Activated T-helper 2 cell treated with anti-CD3 and anti-CD28 coated beads, Interferon-gamma antibody, Interleukin-2, Interleukin-4, amounts not matched to agents 10 μg/mL and 5 μg/mL and 100 μg/mL, durations not matched to agents 14 hours and 24 hours and 36 hours (primary cell): ENCODE measurements at places on chromosomes 12 and 14. TPM values are rescaled to one million over a fixed set of nuclear protein-coding genes. Genes with fewer than 3 reads are reported as not detected.
A peak's percentile ranks its signal among the peaks of the same experiment; 100 is the strongest.

DNA sequence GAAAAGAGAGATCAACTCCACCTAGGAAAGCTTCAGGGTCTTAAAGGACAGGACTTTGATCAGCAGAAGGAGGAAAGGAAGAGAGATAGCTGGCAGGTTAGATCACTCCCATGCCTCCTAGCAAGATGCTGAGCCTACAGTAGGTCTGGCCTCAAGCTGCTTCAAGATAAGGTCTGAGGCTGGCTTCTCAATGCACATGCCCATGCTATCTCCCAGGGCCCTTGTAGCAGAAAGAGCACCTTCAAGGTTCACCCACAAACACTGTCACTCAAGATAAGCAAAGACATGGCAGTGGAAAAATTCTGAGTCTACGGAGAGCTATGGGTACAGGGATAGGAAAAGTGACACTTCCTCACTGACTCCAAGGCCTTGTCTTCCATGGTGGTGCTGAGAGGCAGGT lies 14.3 kb downstream of the REM2 start:
- no peak for DNase-seq

DNA sequence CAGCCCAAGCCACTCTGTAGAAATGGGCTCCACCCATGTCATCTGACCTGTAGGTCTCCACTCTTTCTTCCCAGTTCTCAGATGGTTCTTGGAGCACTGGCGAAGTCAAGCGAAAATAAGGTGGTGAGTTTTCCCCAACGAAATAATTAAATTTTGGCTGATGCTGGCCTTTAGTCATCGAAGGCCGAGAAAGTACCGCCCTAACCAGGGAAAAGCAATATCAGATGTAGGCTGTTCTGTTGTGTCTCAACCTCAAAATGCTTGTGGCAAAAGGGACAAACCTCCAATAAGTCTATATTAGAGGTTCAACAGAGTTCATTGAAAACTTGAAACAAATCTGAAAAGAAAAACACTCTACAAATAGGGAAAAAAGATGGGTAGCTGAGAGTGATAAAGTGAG lies 48.6 kb upstream of the BCAT1 start:
- DNase-seq: no peak

DNA sequence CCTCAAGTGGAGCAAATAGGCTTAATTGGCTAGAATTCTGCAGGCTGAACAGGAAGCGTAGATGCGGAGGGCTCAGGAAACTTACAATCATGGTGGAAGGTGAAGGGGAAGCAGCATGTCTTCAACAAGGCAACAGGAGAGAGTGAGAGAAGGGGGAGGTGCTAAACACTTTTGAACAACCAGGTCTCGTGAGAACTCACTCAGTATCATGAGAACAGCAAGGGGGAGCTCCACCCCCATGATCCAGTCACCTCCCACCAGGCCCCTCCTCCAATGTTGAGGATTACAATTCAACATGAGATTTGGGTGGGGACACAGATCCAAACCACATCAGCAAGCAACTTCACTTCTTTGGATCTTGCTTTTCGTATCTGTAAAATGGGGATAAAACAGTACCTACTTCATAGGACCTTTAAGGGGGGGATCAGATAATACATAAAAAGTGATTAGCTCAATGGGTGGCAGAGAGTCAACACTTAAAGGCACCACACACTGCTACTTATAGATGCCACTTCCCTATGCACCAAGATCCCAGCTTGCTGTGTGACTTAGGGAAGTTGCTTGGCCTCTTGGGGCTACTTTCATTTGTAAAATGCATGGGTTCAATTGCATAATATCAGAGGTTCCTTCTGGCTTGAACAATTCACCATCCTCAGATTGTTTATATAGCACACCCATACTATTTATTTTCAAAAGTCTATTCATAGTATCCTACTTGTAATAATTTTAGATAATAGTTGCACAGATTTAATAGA lies 184.8 kb upstream of the RPH3A start:
- no peak for DNase-seq

DNA sequence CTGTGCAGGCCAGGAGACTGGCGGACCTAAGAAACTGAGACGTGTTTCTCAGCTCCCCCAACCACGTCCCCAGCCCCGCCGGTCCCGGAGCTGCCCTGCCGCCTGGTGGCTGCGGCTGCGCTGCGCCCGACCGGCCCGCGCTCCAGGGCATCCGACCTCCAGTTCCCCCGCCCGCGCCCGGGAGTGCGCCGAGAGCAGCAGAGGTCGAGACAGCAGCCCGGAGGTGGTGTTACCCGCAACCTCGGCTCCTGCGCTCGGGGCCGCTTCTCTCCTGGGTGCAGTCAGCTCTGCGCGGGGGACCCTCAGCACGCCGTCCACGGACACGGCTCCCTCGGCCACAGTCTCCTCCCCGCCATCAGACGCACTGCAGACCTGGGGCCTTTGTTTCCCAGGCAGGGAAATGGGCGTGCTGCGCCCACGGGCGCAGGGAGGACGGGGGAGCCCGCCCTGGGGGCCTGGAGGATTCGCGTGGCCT lies 21.6 kb upstream of the GPR132 start:
- peak; percentile 76 for DNase-seq

DNA sequence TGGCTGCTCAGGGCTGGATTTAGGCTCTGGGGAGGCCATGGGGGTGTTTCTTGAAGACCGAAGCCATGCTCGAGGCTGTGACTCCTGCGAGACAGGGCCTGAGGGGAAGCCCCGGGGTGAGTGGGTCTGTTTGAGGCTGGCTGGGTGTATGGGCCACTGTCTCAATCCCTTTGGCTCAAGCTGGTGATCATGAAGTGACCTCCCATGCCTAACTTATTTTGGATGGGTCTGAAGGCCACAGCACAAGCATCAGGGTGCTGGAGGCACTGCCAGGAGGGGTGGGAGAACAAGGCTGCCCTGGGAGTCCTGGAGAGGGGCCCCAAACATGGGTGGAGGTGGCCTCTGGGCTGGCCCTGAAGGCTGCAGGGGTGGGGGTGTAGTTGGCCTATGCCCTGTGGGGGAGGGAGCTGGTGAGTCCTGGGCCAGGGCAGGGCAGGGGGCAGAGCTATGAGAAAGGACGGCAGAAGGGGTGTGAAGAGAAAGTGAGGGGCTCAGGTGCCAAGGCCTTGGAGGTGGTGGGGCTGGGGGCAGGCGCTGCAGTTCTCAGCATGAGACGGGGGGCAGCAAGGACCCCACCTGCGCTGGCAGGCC lies 100.9 kb downstream of the KIF26A start:
- DNase-seq: no peak

DNA sequence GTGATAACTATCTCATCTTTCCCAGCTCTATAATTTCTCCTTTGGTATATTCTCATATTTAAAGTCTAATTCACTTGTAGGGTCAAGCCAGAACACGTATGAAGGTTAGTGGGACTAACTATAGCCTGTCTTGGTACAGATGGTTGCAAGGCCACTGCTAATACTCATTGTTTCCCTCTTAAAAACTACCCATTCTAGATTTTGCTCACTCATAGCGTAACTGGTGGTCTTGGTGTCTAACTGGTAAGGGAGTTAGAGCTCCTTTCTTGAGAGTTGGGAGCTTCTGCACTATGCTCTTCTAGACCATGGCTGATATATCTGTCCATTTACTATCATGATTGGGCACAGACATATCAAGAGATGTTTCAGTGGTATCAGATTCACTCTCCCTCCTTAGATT lies 8.8 kb downstream of the MGP start:
- DNase-seq: no peak

DNA sequence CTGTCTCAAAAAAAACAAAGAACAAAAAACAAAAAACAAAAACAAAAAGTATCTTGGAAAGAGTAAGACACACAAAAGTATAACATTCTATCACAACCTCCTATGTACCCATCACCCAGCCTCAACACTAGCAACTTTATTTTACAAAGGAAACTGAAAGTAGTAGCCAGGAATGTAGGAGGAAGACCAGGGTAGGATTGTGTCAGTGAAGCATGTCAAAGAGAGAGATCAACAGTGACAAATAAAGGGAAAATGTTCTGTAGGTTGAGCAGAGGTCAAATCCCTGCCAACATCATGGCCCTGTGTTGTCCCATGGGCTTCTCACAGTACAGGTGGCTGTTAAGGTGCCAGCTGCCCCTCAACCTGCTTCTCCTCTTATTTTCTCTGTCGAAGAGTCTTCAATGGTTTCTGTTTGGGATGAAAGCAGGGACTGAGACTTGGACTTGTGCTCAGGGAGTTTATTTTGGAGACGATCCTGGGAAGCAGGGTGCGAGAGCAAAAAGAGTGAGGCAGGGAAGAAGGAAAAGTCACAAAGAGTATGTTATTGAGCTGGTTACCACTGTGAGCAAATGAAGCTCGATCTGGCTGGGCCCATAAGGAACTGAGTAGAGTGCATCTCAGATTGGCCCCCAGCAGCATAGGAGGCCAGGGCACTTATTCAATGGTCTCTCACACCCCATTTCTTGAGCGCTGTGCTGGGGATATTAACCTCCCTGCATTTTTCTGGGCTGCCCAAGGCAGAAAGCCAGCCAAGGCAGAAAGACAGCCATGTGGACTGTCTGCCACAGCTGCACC lies 29.4 kb upstream of the CTDSP2 start:
- DNase-seq: no peak

GRCh38 chr12:96212456-96213375 lies 18.5 kb downstream of the ELK3 start:
- DNase-seq: no peak

GRCh38 chr12:84738481-84738972 lies 174.1 kb downstream of the SLC6A15 start:
- no peak for DNase-seq

DNA sequence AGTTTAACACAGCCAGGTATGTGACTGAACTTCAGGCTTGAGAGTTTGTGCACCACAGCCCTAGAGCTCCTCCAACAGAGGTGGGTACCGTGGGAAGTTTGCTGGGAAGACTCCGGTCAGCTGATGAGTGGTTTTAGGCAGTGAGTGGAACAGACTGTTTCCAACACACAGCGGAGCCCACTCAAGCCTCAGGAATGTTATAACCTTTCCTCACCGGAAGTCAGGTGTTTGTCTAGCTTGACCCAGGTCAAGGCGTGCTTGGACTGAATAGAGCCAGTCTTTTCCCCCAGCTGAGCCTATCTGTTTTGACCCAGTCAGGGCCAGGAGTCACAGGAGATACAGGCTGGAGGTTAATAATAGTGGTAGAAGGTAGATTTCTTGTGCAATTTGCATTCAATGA lies 138.4 kb upstream of the PARP11 start:
- no peak for DNase-seq

GRCh38 chr14:100571837-100572236 lies 15.4 kb downstream of the BEGAIN start:
- no peak for DNase-seq

DNA sequence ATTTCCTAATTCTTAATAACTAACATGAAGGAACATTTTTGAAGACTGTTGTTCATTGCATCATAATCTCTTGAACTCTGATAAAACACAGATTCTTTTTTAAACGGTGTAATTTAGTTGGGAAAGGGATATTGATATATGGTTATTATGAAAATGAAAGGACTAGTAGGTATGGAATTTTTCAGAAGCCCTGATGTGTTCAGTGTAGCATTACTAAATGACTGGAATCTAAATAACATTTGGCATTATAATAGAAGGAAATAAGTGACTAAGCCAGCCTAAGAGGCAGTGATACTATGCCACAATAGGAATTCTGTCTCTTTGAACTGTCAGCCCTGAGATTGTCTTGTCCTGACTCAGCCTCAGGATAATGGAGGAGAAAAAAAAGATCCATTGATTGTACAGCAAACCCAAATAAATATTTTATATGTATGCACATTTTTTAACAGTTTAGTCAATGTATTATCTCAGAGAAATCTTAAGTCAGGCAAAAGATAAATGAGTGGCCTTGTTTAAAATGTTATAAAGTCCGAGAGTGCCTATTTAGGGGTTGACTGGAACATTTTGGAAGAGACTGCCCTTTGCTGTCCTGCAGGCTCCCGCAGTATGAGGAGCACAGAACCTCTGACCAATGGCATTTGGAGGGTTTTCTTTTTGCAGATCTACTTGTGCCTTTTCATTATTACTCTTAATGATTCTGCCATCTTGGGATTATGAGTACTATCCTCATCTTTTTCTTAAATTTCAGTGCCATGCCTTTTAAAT lies 271.2 kb downstream of the EGLN3 start:
- no peak for DNase-seq

DNA sequence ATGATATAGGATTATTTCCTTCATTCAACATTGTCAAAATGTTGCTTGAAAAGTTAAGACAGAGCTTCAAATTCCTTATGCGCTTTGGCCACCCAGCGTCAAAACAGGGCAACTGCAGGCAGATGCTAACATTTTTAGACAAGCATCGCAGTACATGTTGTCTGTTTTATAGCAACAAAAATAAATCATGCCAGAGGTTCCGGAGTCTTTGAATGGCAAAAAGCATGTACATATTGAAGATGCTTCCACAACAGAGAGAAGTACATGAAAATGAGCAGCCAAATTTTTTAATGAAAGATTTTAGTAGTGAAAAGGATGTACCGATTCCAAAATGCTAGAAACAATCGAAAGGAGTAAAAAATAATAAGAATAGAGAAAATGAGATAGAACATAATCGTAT lies 49.8 kb upstream of the USP15 start:
- DNase-seq: no peak

GRCh38 chr14:90450667-90451066 lies 53.8 kb downstream of the CALM1 start:
- DNase-seq: no peak

DNA sequence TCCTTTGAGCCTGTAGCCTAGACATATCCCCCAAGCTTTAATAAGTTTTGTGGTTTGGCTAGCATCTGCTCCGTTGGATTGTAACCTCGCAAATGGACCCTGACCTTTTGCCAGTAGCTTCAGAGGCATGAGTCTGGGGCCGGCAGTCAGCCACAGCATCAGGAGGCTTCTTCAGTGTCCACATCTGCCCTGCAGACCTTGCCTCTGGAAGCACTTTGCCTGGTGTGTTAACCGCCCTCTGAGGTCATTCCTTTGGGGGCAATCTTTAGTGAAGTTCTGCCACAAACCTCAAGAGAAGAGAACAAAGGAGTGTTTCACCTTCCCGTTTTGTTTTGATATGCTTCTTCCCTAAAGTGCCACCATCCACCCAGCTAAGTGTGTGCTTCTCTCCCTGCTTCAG lies 71.4 kb downstream of the GNS start:
- DNase-seq: no peak

DNA sequence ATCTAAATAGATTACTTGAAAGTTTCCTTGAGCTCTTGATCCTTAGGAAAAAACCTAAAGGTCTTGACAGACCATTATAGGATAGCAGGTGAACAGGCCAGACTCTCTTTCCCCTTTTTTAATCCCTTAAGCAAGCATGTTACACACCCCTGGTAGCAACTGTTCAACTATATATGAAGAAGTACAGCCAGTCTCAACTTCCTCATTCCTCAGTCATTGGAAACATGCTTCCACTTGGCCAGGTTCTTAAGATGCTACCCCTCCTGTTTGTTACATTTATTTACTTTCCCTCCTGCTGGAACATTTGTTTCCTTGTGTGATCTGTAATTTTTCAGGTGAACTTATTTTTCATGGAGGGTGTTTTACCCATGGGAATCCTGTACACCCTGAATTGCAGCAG lies 124.1 kb downstream of the ARMH4 start:
- no peak for DNase-seq

GRCh38 chr14:67357186-67357968 lies 2.2 kb downstream of the ATP6V1D start:
- DNase-seq: no peak

The P2RX7 gene
- total RNA-seq: 6.5 and 6.6 TPM in 2 replicates

The MSI1 gene
- total RNA-seq: 1.4 and 3.5 TPM in 2 replicates

The CLEC9A gene
- not detected in 2 replicates for total RNA-seq

The KRT80 gene
- not detected in 2 replicates for total RNA-seq

The SLC7A7 gene
- total RNA-seq: 0.25 TPM in 1 of 2 replicates, not detected in the other

The NRIP2 gene
- not detected in 2 replicates for total RNA-seq

The RAD9B gene
- total RNA-seq: 0.28 and 0.41 TPM in 2 replicates

The SERPINA4 gene
- total RNA-seq: not detected in 2 replicates

The KRT85 gene
- total RNA-seq: not detected in 2 replicates

The TRIM9 gene
- 0.46 TPM in 2 replicates for total RNA-seq

The CIROP gene
- total RNA-seq: not detected in 2 replicates
